K562 (cell line): ENCODE measurements at places on chromosomes 11 and 22. TPM values are rescaled to one million over a fixed set of nuclear protein-coding genes. Genes with fewer than 3 reads are reported as not detected.

CASTOR1 gene
- total RNA-seq: 2.6 and 3.1 TPM in 2 replicates

OR51B2 gene
- 3.3 and 4.0 TPM in 2 replicates for total RNA-seq

PHF21B gene
- total RNA-seq: 0.22 TPM in 1 of 2 replicates, not detected in the other

SHANK3 gene
- 0.07 and 0.13 TPM in 2 replicates for total RNA-seq

PRG3 gene
- not detected in 2 replicates for total RNA-seq

CTR9 gene
- total RNA-seq: 52.7 and 57.9 TPM in 2 replicates

B3GAT3 gene
- 58.5 and 58.7 TPM in 2 replicates for total RNA-seq

MYBPC3 gene
- total RNA-seq: not detected in 2 replicates

TTLL1 gene
- total RNA-seq: 0.16 and 0.29 TPM in 2 replicates

CTNND1 gene
- 55.0 and 59.4 TPM in 2 replicates for total RNA-seq

ANGPTL5 gene
- total RNA-seq: not detected in 2 replicates

NTM gene
- total RNA-seq: not detected in 2 replicates

PLAAT2 gene
- not detected in 2 replicates for total RNA-seq

MMP13 gene
- total RNA-seq: not detected in 2 replicates

PANX3 gene
- total RNA-seq: 0.18 and 0.42 TPM in 2 replicates

GRCh38 chr11:121929581-121929980, 186.4 kb downstream of the BLID start:
- DNase-seq: no peak

- no peak for DNase-seq
Measured at GRCh38 chr11:104704888-104705287, 193.4 kb downstream of the CASP12 start.

DNA sequence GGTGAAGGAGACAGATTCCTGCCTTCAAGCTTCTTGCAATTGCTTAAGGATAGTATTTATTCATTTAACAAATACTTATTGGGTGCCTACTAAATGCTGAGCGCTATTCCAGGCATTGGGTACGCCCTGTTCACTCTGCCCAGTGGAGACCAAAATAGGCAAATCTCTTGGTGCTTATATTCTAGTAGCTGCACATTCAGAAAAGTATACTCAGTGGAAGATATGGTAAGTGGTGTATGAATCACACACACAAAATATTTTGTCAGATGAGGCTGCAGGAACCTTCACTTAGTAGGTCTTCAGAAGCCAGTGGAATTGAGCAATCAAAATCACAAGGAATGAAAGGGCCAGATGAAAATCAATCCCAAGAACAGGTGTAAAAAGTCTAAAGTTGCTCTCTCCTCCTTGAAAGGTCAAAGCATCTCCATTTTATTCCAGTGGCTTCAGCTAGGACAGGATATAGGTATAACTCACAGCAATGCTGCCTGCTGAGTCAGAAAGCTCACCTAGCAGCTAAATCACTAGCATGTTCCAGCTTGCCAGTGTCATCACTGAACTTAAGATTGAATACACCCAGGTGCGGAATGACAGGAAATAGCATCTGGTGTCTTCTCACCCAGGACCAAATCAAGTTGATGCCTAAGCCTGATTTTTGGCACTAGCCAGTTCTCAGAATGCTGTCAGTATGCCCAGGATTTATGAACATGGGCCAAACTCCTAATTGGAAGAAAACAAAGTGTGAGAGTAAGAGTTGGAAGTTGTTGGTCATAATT, 83.9 kb downstream of the AMOTL1 start:
- no peak for DNase-seq

DNA sequence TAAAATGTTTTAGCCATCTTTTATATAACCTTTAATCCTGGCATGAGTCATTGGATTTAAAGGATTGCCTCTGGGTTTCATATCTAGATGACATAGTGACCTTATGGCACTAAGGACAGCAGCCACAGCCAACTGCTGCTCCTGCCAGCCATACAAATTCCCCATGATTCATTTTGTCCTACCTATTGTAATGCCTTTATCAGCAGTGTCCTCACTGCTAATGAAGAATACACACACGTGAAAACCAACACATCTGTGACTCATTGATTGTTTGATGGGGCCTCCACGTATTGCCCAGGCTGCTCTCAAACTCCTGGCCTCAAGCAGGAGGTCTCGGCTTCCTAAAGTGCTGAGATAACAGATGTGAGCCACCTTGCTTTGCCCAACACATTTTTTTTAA, 1.8 kb downstream of the LDHAL6A start:
- peak; percentile 12 for DNase-seq

DNA sequence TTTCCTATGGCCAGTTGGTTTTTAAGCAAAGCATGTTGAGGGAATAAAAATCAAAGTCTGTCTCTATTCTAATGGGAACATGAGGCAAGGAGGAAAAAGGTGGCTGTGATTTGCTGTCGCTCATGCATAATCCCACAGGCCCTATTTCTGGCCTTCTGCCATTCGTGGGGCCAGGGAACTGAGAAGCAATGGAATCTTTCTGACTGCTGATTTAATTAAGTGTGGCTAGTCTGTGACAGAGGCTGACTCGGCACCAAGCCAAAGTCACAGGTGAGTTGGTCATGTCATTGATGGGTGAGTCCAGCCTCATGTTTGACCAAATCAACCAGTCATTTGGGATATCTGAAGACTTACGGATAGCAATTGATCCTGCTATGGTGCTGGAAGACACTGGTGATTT, 429.3 kb upstream of the CADM1 start:
- DNase-seq: no peak

DNA sequence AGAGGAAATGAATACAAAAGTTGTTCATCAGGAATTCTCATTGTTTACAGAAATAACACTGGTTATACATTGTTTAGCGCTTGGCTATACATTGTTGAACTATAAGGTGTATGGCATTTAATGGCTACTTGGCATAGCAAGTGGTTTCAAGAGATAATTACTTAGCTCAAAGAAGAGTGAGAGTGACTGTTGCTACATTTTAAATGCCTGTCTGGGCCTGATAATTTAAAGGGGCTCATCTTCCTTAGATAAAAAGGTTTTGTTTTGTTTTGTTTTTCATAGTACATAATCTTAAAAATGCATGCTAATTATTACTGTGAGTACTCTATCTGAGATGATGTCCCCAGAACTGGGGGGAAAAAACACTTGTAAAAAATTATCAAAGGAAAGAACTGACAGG, 1.5 kb upstream of the SMPD1 start:
- no peak for DNase-seq

- no peak for DNase-seq
Measured at GRCh38 chr11:112516755-112517154, 256.1 kb upstream of the PLET1 start.

- DNase-seq: no peak
Measured at GRCh38 chr11:118998388-118998717, 415 bp downstream of the CENATAC start.

DNA sequence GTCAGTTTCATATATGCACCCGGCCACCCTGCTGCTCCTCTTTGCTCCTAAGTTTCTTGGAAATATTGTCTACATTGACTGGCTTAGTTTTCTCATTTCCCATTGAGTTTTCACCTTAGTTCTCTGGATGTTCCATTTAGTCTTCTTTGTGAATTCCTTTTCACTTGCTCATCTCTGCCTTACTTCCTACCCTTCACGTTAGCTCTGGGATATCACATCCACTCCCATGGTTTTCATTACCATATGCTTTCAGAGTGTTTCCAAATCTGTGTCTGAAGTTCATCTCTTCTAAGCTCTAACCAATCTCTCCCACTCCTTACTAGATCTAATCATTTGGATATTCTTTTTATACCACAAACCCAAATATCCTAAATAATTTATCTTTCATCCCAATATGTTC, 226.4 kb downstream of the FAM76B start:
- DNase-seq: no peak

GRCh38 chr11:85307366-85307765, 319.8 kb downstream of the DLG2 start:
- DNase-seq: no peak

- DNase-seq: no peak
Measured at GRCh38 chr11:34331329-34331728, 26.5 kb downstream of the ABTB2 start.

DNA sequence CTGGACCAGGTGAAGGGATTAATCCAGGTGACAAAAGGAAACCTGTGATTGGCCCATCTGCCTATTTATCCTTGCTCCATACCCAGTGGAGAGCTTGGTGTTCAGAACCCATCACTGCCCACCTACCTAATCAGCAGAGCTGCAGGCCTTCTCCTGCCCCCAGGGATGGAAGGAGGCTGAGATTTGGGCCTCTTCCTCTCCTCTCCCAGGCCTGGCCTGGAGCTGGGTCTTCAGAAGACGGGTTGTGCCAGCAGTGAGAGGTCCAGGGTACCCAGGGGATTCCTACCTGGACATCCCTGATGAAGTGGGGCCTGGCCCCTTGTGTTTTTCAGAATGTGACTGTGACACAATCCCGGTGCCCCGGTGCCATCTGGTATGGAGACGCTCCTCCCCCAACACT, 80.3 kb upstream of the MYOD1 start:
- DNase-seq: no peak

- DNase-seq: no peak
Measured at GRCh38 chr11:46387456-46387855, 4.1 kb downstream of the CHRM4 start.

- no peak for DNase-seq
Measured at GRCh38 chr11:112826026-112826425, 135.2 kb upstream of the NCAM1 start.

GRCh38 chr11:104435494-104435893, 271.5 kb upstream of the PDGFD start:
- DNase-seq: no peak
